Activated CD8-positive, alpha-beta memory T cell treated with anti-CD3 and anti-CD28 coated beads for 4 hours (primary cell): ENCODE measurements at places on chromosomes 6 and 20.

- no peak for DNase-seq
These were observed 98.7 kb downstream of the ANKRD60 start for GRCh38 chr20:58129721-58130151.

- no peak for DNase-seq
These were observed 109.1 kb downstream of the TSHZ2 start for GRCh38 chr20:53080969-53081871.

GRCh38 chr20:31681128-31681727 lies 41.4 kb downstream of the BCL2L1 start:
- DNase-seq, result no peak

GRCh38 chr20:5448449-5449118 lies 131.8 kb upstream of the PROKR2 start:
- peak; percentile 15 for DNase-seq

- DNase-seq, result no peak
These were observed 43.8 kb upstream of the FOXQ1 start for GRCh38 chr6:1267790-1268762.

GRCh38 chr20:44370639-44371218 lies 15.2 kb downstream of the HNF4A start:
- DNase-seq, result no peak

DNA sequence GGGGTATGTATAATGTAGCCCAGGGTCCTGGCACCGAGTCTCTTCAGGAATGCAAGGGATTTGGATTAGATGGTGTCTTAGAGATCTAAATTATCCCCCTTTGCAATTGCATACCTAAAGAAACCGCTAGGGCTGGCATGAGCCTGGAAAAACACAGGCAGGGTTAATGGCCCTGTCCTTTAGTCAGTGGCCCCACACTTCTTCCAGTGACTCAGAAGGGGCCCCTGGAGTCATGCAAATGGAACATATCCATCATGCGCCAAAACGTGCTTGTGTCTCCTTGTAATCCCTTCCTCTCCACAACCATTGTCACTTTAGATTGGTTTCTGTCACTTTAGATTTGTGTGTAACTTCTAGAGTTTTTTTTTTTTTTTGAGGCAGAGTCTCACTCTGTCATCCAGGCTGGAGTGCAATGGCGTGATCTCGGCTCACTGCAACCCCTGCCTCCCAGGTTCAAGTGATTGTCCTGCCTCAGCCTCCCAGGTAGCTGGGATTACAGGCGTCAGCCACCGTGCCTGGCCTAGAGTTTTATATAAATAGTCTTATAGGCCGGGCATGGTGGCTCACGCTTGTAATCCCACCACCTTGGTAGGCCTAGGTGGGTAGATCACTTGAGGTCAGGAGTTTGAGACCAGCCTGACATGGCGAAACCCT lies 8.7 kb upstream of the MYBL2 start:
- no peak for DNase-seq

GRCh38 chr6:157227202-157228166 lies 95.8 kb downstream of the TMEM242 start:
- no peak for DNase-seq

DNA sequence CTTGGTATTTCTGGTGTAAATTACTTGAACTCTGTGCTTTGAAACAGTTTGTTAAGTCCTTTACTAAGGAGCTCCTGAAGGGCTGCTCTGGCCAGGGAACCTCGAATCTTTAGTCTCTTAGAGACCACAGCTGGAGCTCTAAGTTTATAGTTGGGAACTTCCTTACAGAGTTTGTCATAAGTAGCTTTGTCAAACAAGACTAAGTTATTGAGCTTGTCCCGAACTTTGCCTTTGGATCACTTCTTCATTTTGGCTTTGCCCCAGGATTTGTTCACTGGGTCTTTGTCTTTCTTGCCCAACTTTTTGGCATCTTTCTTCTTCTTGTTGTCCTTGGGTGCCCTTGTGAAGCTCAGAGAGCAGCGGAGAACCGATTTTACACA lies 64.8 kb downstream of the FAM50B start:
- DNase-seq, result no peak

DNA sequence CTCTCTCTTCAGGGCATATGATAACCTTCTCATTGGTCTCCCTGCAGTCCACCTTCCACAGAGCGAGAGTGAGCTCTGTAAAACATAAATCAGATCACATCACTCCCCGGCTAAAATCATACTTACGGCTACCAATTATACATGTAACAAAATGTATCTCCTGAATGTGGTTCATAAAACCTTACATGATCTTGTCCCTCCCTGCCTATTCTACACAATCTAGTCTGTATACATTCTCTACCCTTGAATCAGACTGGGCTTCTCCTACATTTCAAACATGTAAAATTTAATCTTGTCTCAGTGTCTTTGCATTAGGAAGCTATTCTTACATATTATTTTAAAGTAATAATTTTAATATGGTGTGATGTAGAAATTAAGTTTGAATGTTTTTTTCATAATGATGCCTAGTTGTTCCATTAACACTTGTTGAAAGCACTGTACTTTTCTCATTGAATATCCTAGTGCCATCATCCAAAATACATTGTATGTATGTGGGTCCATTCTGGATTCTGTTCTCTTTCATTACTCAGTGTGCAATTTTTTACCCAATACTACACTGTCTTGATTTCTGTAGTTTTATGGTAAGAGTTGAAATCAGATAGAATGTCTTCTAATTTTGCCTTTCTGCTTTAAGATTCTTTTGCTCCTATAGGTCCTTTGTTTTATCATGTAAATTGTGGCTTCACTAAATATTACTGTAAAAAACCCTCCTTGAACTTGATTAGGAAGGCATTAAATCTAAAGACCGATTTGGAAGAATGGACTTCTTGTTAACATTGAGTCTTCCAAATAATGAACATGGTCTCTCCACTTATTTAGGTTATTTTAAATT lies 403.3 kb upstream of the EPHA7 start:
- DNase-seq, result no peak
